ENCODE measurements at places on chromosomes 4 and X.

DNA sequence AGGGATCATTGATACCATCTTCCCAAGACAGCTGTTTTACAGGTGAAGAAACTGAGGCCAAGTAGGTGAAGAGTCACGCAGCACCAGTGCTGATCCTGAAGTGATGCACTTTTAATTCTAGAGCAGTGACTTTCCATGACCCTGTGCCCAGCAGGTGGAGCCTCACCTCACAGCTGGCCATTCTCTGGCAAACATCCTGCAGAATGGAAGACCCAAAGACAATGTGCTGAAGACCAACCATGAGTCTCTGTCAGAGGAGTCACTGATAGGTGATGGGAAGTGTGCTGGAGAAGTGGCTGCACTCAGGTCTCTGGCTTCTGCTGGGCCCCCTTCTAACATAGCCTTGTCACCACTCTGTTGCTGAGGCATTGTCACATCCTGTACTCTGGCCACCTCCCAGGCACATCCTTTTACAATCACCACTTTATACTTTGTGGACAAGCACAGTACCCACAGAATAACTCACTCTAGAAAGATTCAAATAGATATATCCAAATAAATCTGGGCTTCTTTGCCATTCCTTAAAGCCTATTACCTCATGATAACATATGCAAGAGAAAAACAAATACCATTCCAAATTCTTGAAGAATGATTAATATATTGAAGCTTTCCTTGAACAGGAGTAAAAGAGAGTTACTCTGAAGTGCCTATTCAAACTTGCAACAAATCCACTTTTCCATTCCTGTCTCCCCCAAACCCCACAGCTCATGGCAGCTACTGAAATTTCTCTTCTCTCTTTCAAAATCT lies 64.1 kb upstream of the SCOC start:
- no peak for DNase-seq

DNA sequence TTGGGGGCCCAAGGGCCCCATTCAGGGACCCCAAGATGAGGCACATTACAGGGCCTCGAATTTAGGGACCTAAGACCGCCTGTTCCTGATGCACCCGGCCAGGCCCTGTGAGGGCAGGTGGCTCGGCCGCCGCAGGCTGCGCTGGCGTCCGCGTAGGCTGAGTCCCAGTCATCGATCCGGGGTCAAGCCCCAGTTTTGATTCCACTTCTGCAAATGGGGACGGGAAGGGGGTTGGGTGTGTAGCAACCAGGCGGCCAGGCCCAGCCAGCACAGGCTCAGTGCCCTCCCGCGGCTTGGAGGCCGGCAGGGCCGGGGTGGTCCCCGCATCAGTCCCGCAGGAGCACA lies 327 bp downstream of the PNPLA4 start:
- DNase-seq: no peak

DNA sequence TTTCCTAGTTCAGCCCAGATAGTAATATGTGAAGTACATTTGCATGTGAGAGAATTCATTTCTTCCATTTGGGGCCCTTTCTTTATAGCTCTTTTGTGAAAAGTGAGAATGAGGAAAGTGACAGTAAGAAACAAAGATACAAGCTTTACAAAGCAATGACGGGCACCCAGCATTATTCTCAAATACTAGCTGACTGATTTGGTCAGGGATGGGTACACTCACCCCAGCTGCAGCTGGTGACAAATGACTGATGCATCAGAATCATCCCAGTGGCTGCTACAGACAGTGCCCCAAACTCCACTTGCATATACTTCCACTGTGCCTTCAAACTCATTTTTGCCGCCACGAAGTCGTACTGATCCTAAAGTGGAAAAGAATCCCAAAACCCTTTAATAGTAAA lies 14.8 kb downstream of the PRSS12 start:
- no peak for DNase-seq

- DNase-seq: no peak
These were observed 59.2 kb downstream of the FAM47A start for GRCh38 chrX:34072906-34073305.

DNA sequence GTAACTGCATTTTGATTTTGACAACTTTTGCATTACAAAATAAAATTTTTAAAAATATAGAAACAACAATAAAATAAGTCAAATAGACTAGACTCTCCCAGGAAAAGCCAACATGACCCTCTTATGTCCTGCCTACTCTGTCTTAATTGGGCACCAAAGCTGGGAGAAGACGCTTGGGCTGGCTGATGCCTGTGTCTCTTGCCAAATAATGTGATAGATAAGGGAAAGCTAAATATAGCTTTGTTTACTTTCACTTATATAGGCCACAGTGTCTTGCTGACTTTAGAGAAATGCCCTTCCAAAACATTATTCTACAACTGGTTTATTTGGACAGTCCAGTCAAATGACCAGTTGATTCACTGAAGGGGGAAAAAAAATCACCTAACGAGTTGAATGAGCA lies 54.2 kb downstream of the FMR1NB start:
- DNase-seq: no peak

DNA sequence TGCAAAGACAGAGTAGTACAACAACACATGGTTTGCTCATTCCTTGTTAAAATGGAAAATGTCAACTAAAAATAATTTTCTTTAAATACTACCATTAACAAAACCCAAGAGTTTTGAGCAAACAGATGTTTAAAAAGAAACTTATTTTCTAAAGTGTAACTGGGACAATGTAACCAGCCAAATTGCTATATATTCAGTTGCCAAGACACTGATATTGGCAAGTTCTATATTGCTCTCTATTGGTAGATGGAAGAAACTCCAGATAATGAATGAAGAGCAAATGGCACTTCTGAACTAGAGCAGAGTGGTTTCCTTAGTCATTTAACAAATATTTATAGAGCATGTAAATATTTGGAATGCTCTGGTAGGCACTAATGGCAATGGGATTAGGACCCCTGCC lies 966.2 kb downstream of the RPA4 start:
- DNase-seq: no peak

- no peak for DNase-seq
These were observed 72.9 kb downstream of the YIPF6 start for GRCh38 chrX:68571610-68572311.

Measured in cerebellar nuclear complex (tissue), 1 donor.